ENCODE measurements at places on chromosomes 7 and 10.

- DNase-seq = no peak
These were observed 55.6 kb upstream of the SEMA3E start for GRCh38 chr7:83704564-83704963.

- no peak for DNase-seq
These were observed 73.0 kb upstream of the BMPER start for GRCh38 chr7:33832271-33832721.

DNA sequence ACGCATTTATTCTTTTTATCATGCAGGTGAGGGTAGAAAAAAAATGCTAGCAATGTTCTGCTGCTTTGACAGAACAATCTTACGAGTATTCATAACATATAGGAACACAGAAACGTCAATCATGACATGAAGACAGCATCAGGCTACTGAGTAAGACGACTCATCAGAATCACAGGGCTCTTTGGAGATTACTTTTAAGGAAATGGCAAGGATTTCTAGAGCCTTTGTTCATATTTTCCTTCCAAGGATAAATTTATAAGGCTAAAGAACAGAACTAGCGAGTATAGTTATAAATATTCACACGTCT is 39.8 kb upstream of the DNAJC1 start:
- no peak for DNase-seq

- DNase-seq = no peak
These were observed 480.9 kb downstream of the ETV1 start for GRCh38 chr7:13508586-13508985.

- DNase-seq = no peak
These were observed 14.6 kb downstream of the SLC35B4 start for GRCh38 chr7:134302120-134302519.

GRCh38 chr10:5844345-5845055 is 31.3 kb upstream of the GDI2 start:
- no peak for DNase-seq
